ENCODE measurements at places on chromosomes 2 and 18.

GRCh38 chr2:9196637-9197036, 10.0 kb upstream of the ASAP2 start:
- DNase-seq = no peak

GRCh38 chr2:237931205-237931721, 35.6 kb upstream of the UBE2F start:
- DNase-seq = no peak

GRCh38 chr2:134259994-134260393, 6.1 kb downstream of the MGAT5 start:
- no peak for DNase-seq

DNA sequence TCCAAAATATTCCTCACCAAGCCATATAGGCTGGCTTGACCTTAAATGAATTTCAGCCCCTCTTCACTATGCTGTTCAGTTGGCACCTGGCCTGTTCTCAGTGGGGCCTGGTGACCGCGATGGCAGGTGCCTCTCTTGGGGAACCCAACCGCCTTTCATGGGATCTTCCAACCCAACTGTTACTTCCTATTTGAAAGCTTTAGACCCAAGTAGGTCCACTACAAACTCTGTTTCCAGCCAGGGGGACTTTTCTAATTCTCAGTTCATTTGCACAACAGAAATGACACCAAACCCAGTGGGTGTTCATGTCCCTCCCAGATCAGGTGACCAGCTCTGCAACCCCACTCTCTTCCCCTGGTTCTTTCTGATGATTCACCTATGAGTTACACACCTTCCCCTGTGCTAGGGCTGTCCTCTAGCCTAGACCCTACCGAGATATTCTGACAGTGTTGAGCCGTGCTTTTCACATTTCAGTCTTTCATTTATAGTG, 35.6 kb upstream of the NDUFV2 start:
- DNase-seq = no peak

GRCh38 chr2:164151522-164151921, 415.7 kb upstream of the FIGN start:
- DNase-seq = no peak

DNA sequence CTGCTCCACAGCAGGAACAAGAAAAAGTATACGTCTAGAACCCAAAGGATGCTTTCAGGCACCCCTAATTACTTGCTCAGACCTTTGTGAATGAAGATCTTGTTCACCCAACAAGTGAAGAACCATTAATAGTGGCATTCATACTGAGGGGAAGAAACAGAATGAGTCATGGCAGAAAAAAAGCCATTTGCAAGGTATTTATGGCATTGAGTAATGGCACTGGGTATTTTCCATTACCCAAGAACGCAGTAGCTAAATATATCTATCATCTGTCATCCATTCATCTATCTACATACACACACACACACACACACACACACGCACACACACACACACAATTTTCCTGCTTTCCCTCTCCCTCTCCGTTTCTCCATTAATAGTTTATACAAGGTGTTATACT, 56.4 kb upstream of the XIRP2 start:
- DNase-seq = no peak

DNA sequence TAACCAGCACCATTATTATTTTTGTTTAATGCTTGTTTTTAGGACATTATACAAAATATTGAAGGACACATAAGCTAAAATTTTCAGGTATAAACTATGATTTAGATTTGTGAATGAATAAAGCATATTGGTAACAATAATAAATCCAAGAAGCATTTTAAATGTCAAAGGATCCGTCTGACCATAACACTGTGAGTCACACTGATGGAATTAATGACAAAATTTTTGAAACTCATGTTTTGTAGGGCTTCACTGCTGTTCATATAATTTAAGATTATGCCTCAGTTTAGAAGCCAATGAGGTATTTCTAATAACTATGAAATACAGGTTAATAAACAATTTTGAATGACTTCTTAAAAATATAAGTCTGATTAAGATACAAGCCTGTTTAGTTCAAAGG, 124.6 kb downstream of the TMEFF2 start:
- DNase-seq = no peak

DNA sequence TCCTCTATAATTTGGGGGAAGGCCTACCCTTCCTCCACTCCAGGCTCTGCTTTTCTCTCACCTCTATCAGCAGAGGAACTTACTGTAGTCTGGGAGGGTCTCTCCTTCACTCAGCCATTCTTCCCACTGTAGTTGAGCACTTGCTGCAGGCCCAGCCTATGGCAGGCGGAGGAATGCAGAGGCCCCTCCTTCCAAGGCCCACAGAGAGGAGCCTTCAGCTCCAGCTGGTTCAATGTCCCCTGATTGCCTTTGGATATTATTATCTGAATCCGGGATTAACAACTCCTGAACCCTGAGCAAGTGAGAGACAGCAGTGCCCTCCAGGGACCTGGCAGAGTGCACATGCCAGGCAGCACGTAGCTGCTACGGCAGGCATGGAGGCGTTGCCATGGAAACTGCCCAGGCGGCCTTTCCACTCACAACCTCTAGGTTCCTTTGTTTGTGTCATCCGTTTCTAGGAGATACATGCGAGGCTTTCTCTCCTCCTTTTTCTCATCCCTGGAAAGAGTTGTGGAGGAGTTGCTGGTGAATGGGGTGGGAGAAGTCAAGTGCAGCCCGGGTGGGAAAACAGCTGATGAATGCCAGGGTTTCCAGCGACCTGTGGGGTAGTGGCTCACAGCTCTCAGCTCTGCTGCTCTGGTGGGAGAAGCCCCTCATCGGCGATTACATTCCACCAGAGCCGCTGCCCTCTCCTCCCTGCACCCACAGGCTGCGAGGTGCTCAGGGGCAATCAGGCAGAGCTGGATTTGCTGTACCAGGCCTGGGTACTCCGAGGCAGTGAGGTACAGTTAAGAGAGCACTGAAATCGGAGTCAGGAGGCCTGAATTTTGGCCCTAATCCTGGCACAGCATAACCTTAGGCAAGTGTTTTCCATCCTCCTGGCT, 55.3 kb upstream of the HK2 start:
- no peak for DNase-seq

DNA sequence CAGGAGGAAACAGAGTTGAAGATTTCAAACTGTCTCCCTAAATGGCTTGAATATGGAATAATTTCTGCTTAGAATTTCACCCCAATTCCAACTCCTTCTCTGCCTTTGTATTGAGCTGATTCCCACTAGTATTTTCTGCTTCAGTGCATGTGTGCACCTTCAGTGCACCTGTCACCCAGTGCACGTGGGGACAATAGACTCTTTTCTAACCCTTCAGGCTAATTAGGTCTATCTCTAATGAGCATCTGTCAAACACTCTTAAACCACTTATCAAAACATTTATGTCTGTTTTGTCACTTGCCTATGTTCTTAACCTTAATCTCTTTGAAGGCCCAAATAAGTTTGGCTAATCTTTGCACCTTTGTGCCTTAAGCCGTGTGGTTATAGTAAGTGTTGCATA, 232.0 kb upstream of the NETO1 start:
- no peak for DNase-seq

- DNase-seq = no peak
Observed at GRCh38 chr2:120737340-120738101, 1.9 kb downstream of the GLI2 start.

DNA sequence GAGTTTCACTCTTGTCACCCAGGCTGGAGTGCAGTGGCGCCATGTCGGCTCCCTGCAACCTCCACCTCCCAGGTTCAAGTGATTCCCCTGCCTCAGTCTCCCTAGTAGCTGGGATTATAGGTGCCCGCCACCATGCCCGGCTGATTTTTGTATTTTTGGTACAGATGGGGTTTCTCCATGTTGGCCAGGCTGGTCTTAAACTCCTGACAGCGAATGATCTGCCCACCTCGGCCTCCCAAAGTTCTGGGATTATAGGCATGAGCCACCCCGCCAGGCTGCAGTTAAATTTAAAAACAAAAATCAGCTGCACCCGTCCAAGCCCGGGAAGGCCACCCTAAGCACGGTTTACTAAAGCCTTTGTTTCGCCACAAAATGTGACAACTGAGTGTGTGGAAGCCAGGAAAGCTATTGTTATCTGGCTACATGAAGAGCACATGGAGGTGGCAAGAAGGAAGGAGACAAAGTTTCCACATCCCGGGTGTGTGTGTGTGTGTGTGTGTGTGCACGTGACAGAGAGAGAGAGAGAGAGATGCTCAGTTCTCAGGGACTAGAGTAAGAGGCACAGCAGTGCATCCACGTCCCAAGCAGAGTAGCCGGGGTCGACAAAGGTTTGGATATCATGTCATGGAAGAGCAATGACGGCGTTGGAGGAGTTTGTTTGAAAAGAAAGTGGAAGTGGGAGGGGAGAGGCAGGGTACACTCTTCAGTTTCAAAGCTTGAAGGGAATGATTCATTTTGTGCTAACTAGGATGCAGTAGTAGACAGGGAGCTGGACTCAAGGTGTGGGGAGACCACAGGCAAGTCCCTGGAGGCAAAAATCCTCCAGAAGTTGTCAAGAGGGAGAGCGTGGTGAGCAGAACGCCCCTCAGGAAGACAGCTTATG, 20.1 kb downstream of the INPP5D start:
- no peak for DNase-seq

GRCh38 chr18:64380117-64380516, 231.2 kb upstream of the LINC00305 start:
- no peak for DNase-seq

- no peak for DNase-seq
Observed at GRCh38 chr2:58063641-58064040, 17.0 kb downstream of the VRK2 start.

DNA sequence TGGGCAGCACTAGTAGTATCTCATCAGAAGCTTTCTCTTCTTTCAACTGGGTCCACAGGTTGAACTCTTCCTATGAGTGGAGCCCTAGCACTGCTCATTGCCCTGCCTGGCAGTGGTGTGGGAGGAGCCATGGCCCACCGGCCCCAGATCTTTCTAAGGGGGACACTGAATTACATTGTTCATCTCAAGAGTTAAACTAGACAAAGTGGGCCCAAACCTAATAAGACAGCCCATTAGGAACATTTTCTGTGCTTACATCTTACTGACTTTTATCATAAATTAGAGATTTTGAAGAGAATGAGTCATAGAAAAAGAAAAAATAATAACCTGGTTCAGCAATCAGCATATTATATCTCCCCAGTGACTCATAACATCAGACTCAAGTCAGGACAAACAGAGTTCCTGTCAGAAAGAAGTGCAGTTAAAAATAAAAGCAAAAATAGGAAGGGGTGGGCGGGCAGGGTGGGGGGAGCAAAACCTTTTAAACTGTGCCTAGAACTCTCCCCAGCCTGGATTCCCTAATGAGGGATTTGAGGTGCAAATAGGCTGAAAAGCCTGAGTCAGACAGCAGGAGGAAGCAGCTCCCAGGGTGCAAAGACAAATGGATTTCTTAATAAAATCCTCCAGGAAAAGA, 161.6 kb upstream of the TRIB2 start:
- DNase-seq = peak; percentile 41

- no peak for DNase-seq
Observed at GRCh38 chr2:153557211-153557610, 78.6 kb upstream of the RPRM start.

GRCh38 chr2:201915446-201915845, 109.1 kb downstream of the CDK15 start:
- no peak for DNase-seq

Measured in T-helper 2 cell treated with Interferon-gamma antibody and Interleukin-4, amounts not matched to agents 5 μg/mL and 100 μg/mL, for 36 hours (primary cell).